GM12891 (cell line): ENCODE measurements at places on chromosomes 7 and 10.

DNA sequence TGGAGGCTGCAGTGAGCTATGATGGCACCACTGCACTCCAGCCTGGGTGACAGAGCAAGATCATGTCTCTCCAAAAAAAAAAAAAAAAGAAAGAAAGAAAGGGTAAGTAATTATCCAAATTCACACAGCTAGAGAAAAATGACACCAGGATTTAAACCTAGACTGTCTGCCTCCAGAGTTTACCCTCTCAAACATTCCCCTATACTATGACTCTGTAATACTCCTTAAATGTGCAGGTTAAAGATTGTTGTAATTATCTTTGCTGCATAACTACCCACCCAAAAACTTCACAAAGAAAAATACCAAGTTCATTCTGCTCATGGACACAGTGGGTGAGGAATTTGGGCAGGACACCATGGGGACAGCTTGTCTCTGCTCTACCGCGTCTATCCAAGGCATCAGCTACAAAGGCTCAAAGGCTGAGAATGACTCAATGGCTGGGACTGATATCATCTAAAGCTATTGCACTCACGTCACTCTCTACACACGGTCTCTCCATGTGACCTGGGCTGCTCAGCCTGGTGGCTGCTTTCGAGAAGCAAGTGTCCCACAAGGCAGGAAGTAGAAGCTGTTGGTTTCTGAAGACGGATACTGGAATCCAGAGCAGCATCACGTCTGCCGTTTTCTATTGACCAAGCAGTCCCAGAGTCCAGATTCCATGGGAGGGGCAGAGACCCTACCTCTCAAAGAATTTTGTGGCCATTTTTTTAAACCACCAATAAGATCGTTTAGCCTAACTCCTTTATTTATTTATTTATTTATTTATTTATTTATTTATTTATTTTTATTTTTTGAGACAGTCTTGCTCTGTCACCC is 185.7 kb upstream of the AUTS2 start:
- DNase-seq = peak; percentile 44

- DNase-seq = no peak
These were observed 113.3 kb upstream of the BMPER start for GRCh38 chr7:33792041-33792440.

DNA sequence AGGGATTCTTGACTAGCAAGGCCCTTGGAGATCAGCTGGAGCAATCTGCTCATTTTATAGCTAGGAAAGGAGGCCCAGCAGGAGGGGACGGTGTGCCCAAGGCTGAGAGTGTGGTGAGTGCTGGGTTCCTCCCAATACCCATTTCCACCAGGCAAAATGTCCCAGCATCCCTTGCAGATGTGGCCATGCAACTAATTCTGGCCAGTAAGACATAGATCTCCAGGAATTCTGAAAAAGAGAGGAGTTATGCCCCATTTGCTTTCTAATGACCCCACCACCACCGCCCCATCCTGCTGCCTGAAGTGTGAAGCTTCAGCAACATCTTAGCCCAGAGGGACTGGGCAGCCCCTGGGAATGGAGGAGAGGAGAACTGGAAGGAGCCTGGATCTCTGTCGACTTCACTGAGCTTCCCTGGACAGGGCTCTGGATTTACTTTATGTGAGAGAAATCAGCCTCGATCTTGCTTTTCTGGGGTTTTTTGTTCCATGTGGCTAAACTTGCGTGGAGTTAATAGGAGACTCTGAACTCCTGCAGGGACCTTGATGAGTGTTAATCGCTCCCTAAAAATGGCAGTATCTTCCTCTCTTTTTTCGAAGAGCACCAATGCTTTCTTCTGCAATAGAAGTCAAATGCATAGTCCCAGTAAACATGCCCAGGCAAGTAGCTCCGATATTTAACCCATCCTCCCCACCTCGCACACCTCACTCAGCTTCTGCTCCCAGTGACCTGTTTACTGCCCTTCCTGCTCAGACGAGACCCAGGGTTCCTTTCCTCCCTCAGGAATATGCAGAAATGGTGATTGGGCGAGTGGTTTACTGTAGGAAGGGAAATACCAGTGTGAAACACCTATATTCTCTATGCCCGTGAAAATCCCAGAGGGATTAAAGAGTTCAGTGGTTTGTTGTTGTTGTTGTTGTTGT is 127.5 kb upstream of the GPR26 start:
- DNase-seq = no peak

GRCh38 chr7:87517136-87517815 is 41.8 kb upstream of the ABCB4 start:
- DNase-seq = no peak

DNA sequence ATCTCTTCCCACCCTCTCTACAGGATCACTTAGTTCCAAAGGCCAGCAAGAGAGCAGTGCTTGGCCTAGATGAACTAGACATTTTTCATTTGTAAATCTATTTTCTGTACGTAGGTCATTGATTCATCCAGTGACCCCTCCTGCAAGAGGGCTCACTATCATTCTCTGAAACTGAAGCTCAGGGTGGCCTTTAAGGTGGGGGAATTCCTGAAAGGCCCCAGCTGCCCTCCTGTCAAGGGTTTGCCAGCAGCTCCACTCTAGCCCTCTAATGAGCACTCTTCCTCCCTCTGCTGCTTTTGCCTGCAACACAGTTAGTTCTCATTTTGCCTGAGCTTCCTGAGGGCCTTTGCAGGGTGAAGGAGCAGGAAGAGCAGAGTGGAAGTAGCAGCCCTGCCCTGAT is 41.2 kb downstream of the LRRC18 start:
- no peak for DNase-seq

- no peak for DNase-seq
These were observed 436.7 kb downstream of the TNS3 start for GRCh38 chr7:47145186-47145725.

GRCh38 chr10:20195076-20195475 is 378.8 kb downstream of the PLXDC2 start:
- no peak for DNase-seq

DNA sequence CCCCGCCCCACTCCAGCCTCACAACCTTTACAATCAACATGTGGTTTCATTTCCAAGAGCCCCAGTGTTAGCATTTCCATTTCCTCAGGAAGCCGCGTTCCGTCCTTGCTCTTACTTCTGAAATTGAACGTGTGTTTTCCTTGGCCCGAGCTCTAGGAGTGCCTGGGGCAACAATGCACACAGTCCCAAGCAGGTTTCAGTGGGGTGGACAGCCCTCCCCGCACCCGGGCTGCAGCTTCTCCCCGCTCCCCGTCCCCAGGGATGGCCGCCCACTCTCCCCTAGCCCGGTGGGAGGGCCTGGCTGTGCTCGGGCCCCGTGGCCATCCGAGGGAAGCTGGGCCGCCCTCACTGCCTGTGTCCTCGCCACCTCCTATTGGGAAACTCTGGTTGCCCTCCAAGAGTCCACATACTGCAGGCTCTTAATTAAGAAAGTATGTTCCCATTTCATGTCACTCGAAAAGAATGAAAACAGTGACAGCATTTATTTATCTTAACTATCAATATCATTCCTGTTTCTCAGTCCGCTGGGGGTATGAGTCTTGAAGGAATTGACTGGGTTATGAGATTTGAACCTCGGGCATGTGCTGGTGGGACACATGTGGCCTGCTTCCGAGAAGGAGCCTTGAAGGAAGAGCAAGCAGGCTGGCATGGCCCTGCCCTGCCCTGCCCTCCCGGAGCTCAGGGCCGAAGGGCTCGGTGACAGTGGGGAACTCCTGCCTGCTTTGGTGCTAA is 163.8 kb downstream of the GRK5 start:
- no peak for DNase-seq

DNA sequence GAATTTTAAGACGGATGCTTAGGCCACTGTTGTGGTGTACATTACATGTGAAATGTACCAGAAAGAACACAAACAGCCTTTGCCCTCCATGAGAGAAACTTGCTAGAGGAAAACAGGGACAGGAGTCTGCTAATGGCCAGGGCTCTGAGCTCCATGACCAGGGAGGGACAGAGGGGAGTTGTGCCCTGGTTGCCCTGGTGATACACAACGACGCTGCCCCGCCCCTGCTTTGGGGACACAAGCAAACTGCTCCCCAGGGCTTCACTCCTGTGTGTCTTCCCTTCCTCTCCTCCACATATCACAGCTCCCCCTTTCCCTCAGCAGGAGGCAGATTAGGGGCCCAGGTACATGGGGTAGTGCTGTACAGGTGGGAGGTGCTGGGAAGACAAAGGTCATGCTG is 36.2 kb downstream of the AMPH start:
- DNase-seq = no peak

DNA sequence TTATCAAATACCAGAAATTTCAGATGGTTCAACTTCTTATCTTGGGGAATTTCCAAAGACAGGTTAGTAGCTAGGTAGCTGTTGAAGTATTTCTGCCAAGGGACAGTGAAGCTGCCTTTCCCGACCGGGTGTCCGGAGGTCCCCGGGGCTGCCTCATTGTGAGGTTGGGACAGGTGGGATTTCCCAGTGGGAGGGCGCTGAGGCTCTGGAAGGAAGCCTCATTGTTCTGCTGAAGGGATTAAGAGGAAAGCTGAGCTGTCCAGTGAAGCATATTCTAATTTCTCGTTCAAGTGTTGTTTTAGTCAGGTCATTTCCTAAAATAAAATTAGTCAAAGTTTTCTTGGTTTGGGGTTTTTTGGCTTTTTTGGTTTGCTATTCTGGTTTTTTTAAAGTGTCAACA is 244.2 kb downstream of the MGMT start:
- DNase-seq = no peak

GRCh38 chr10:128178302-128178958 is 52.2 kb upstream of the MKI67 start:
- DNase-seq = no peak

GRCh38 chr7:85019176-85019575 is 167.7 kb downstream of the SEMA3D start:
- DNase-seq = no peak

- no peak for DNase-seq
These were observed 4.5 kb downstream of the ZPBP start for GRCh38 chr7:50088463-50089129.

DNA sequence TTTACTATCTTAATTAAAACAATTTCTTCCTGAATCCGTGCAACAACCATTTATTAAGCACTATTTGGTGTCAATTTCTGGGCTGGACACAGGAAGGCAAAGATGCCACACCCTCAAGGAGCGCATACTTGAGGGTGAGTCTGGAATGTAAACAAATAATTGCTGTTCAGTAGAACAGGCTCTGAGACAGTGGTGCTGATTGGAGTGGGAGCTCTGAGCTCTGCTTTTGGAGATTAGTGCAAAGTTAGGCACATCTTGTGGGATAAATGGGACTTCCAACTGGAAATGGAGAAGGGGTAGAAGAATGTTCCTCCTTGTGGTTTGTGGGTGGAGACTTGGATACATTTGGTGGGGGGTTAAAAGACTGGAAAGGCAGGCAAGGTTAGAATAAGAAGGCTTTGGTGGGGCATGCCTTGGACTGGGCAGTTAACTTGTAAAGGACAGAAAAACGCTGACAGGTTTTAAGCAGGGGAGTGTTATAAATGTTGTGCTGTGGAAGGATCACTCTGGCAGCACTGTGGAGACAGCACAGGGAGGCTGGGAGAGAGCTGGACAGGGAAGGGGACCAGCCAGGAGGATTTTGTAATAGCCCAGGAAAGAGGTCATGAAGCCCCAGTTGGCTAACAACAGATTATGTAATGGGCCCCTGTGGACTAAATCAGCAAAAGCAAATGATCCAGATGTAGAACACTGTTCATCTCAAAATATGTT is 80.7 kb downstream of the ZNF365 start:
- no peak for DNase-seq

- no peak for DNase-seq
These were observed 4.4 kb upstream of the ABHD11 start for GRCh38 chr7:73742753-73743641.

- DNase-seq = no peak
These were observed 2.4 kb upstream of the ARID5B start for GRCh38 chr10:61899069-61899531.

DNA sequence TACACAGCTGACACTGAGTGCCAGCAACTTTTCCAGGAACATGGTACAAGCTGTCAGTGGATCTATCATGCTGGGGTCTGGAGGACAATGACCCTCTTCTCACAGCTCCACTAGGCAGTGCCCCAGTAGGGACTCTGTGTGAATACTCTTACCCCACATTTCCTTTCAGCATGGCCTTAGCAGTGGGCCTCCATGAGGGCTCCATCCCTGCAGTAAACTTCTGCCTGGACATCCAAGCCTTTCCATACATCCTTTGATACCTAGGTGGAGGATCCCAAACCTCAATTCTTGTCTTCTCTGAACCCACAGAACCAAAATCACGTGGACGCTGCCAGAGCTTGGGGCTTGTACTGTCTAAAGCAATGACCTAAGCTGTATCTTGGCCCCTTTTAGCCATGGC is 116.8 kb downstream of the IQUB start:
- DNase-seq = no peak

DNA sequence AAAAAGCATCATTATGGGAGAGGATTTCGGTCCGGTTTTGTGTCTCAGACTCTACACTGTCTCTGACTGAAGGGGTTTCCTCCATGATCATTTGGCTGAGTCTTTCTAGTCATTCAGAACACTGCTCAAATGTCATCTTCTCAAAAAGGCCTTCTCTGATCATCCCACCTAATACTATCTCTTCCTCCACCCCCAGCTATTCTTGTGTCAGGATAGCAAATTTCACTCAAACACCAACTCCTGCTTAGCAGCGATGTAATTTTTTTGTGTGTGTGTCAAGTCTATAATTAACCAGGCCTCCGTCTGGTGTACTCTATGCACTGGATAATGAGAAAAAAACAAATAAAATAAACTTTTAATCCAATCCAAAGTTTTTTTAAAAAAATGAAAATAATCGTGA is 200.4 kb downstream of the KCND2 start:
- DNase-seq = no peak

DNA sequence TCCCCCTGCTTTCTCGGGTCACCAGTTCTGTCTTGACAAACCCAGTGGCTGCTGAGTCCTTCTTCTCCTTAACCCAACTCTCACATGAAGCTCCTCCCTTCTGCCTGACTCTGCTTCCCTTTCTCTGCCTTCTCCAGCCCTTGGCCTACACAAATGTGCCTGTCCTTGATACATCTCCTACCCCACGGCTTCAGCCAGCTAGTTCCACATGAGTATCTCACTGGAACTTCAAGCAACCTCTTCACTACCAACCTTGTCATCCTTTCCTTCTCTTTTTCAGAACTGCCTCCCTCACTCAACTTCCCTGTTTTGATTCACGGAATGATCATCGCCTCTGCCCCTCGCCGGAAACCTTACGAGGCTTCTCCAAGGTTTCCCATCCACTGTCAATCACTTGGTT is 55.9 kb downstream of the PDIA4 start:
- DNase-seq = no peak

- no peak for DNase-seq
These were observed 431.0 kb upstream of the GALNT17 start for GRCh38 chr7:70700941-70701425.

- DNase-seq = no peak
These were observed 32.0 kb downstream of the VCL start for GRCh38 chr10:74029943-74030342.

- DNase-seq = no peak
These were observed 7.5 kb upstream of the KMT2E start for GRCh38 chr7:105006367-105007136.

- DNase-seq = no peak
These were observed 173.0 kb upstream of the LANCL2 start for GRCh38 chr7:55191926-55192692.

DNA sequence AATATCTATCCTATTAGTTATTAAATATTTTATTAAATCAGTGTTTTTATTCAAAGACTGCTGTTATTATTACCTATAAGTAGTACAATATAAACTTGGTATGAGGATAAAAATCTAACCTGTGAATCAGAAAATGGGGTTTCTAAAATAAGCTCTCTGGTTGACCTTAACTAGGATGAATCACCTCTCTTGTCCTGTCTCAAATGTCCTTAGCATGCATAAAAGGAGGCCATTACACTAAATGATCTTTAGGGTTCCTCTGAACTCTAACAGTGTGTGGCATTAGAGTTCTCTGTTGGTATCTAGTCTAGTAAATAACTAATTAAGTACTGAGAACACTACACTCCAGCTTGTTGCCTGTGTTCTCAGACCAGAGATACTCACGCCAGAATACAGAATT is 143.1 kb upstream of the LRRTM3 start:
- DNase-seq = no peak
